ENCODE measurements at places on chromosomes 5 and 9.

DNA sequence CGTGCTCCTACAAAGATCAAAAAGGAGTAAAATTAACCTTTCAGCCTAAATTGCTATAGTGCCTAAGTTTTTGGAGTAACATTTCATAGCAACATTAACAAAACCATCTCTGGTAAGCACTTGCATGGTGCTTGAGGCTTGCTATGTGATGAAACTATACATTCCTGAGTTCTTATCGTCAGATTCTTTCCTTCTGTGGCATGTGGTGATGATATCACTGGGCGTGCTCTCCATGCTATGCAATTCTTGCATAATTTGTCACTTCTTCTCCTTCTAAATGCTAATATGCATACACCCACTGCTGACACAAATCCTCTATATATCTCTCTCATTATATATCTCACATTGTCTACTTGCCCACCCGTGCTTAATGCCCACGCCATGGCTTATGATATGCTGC, 2019.9 kb downstream of the MAT2B start:
- DNase-seq = no peak

- DNase-seq = no peak
Observed at GRCh38 chr9:121736934-121737462, 85.6 kb downstream of the DAB2IP start.

DNA sequence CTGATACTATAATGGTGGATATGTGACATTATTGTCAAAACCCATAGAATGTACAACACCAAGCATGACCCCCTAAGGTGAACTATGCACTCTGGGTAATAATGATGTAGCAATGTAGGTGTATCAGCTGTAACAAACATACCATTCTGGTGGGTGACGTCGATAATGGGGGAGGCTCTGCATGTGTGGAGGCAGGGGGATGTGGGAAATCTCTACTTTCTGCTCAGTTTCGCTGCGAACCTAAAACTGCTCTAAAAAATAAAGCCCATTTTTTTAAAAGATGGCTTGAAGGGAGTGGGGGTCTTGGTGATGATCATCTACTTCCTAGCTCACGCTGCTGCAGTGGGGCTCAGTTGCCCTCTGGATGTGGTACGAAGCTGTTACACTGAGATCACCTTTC, 51.1 kb downstream of the RASGEF1C start:
- no peak for DNase-seq

GRCh38 chr5:36403632-36404311, 102.1 kb upstream of the RANBP3L start:
- no peak for DNase-seq

- DNase-seq = no peak
Observed at GRCh38 chr5:168860503-168860902, 281.3 kb upstream of the PANK3 start.

DNA sequence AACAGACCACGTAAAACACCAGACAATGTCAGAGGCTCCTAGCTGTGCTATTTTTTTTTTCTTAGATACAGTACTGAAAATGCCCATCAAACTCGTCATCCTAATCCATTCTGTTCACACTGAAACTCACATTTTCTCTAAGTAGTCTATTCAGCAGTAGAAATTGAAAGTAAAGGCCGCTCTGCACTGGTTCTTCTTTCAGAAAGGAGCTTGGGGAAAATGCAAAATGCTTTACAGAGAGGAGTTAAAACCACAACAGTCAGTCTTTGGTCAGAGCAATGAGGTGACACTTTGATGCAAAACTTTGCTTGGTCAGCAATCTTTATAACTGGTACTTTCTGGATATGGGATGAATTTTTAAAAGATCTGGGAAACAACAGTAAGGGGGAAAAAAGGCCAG, 43.8 kb upstream of the SUSD1 start:
- DNase-seq = no peak

DNA sequence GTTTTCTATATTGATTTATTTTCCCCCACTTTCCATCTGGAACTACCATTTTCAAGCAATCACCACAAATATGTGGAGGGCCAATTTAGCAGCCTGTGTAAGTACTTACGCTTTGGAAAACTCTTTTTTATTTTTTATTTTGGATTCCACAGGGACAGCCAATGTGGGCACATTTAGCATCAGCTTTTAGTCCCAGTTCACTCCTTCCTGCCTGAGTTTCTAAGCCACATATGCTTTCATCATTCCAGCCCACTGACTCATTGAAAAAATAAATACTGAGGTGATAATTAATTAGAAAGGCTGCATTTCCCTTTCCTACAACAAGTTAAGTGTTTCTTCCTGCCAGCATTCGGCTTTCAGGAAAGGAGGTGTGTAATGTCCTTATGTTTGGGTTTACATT, 76.8 kb downstream of the TMEM167A start:
- no peak for DNase-seq

DNA sequence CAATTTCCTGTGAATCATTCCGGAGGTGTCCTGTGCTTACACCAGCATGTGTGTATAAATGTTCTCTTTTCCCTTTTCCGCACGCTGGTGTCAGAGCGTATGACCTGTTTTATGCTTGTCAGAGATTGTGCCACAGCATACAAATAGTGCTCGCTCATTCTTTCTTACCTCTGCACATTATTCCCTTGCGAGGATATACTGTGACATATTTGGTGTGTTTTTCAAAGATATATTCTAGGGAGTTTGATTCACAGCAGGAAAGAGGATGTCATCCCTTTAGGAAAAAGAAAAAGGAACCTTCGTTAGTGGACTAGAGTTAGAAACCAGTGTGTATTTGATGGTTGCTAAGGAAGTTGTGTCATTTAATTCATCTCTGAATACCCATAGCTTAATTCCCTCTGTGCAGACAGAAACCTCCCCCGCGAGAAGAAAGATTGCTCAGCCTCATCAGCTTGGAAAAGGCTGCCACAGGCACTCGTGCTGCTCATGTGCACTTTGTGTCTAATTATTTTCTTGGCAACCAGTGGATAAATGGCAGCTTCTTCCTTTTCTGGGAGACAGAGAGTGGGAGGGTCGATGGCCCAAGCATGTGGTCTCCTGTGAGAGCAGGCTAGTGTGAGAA, 14.7 kb upstream of the CCIN start:
- no peak for DNase-seq
